ENCODE measurements at places on chromosomes 6 and 20.

- no peak for DNase-seq
Measured at GRCh38 chr6:164640956-164641355, 668.4 kb downstream of the C6orf118 start.

DNA sequence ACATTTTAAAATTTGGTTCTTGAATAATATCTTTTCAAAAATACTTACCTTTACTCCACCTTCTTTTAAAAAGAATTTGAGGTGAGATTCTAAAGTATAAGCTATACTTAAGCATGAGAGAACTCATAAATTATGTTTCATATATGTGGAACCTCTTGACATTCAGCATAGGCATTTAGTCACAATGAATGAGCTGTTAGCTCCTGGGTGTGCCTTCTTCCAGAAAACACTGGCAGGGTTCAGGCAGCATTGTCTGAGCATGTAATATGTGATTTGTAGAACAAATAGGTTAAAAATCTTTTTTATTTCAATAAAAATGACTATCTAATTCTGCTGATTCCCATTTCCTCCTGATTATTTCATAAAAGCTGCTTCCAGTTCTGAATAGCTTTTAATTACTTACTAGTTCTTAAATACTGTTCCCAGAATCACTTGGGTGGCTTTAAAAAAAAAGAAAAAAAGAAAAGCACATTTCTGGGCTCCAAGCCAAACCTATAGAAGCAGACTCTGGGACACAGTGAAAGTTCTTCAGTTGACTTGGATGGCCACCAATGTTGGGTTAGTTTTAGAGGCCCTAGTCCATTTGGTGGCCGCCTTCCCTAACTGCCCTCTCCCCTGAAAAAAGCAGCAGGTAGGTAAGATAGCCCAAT is 20.2 kb downstream of the RNF8 start:
- no peak for DNase-seq

- no peak for DNase-seq
Measured at GRCh38 chr20:44087857-44088120, 99.2 kb downstream of the JPH2 start.

DNA sequence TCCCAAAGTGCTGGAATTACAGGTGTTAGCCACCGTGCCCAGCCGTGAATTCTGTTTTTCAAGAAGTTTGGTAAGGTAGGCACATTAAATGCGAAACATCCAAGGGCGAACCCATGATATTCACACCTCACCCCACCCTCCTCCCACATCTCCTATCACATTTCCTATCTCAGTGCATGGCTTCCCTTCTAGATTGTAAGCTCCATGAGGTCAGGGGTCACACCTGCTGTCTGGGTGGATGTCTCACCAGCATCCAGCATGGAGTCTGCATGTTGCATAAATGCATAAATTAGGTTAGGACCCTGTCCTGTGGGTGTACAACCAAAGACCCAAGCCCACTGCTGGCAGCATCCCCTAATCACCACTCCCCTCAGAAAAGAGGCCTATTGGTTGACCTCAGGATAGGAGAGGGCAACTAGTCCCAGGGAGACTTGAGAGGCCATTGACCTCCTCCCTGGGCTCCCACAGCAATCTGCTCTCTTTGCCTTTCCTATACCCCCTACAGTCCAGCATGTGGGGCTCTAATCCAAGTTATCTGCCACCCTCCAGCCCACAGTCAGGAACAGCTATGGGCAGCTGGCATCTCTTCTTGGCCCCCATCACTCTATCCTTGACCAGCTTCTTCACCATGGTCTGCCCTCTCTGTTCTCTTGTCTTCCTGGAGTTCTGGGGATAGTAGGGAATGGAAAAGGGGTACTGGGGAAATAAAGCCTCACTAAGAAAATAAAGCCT is 4.2 kb downstream of the PRRT1 start:
- no peak for DNase-seq

DNA sequence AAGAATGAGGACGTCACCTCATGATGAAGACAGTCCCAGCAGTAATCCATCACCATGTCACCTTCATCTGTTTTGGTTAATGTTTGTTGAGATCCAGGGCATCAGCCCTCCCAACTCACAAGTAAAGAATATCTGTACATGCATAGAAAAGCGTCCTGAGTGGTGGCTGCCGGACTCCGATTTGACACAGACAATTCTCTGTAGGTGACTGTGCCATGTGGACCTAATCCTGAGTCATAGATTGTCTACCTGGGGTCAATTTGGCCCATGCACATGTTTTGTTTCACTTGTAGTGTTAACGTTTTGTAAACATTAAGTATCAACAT is 168.4 kb upstream of the UST start:
- no peak for DNase-seq

DNA sequence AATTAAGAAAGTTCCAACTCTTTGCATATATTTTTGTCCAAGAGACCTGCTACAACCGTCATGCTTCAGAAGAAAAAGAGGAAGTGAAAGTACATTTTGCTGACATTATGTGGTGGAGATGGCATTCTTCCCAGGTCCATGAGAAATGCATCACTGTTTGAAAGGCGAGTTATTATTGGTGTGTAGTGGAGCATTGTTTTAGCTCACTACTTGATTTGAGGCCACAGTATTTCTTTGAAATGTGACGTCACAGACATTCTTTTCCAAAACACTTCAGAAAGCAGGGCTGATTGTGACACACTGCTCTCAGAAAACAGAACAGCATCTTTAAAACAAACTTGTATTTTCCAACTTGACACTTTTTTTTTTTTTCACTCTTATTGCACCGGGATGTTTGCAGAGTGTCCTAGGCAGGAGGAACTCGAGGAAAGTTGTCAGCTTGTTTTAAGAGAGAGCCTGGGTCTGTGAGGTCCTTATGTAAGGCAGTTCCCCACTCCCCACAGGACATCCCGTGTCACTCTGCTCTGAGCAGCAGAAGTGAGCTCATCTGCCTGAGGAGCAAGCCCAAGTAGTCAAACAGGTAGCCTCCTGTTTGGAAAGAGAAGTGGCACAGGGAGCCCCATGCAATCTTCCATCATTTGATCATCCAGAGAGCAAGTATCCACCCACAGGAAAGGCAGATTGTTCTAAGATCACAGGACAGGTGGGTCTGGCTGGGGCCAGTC is 1.1 kb downstream of the SPTLC3 start:
- no peak for DNase-seq

DNA sequence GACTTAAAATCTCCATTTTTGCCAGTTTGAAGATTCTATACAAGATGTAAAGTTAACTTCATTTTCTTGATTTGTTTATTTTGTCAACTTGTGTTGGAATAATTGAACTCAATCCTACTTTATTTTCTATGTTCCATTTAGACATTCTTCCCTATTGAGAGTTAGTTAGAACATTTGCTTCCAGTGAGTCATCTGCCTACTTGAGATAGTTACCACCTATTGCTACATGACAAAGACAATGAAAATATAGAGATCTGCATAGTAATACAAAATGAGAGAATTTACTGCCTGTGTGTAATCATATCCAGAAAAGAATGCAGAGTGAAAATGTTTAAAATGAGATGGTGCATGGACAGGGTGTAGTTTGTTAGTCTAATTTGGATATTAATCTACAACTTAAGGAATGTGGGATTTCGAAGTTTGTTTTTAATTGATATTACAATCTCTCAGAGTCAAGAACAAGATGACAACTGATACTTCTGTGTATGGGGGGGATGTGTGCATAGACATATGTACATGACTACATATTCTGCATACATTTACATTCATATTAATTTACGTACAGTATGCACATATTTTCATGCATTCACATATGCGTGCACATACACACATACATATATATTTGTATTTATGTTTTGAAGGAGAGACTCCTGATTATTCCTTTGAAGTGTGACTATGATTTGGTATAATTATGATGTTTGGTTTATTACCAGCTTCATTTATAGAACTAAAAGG is 420.1 kb downstream of the NKAIN2 start:
- DNase-seq, result no peak

- DNase-seq, result no peak
Measured at GRCh38 chr6:15344192-15344519, 98.3 kb downstream of the JARID2 start.

GRCh38 chr20:24359321-24360027 is 110.0 kb upstream of the SYNDIG1 start:
- DNase-seq, result no peak

- no peak for DNase-seq
Measured at GRCh38 chr20:3158968-3159431, 665 bp downstream of the FASTKD5 start.

DNA sequence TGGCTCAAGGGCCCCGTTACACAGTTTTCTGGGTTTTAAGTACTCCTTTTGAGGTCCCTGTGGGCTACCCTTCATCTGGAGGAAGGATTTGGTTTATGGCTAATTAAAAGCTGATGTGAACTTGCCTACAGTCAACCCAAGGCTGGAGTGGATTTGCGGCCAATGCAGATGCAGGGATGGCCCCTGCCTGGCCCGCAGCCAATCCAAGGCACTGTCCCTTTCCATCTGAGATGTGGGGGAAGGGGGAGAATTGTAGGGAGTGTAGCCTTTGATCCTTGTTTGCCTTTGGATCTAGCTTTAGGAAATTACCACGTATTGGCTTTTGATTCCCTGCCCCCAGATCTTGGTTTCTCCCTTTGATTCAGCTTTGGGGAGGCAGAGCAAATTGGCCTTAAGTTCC is 128.0 kb upstream of the GGTLC1 start:
- no peak for DNase-seq

DNA sequence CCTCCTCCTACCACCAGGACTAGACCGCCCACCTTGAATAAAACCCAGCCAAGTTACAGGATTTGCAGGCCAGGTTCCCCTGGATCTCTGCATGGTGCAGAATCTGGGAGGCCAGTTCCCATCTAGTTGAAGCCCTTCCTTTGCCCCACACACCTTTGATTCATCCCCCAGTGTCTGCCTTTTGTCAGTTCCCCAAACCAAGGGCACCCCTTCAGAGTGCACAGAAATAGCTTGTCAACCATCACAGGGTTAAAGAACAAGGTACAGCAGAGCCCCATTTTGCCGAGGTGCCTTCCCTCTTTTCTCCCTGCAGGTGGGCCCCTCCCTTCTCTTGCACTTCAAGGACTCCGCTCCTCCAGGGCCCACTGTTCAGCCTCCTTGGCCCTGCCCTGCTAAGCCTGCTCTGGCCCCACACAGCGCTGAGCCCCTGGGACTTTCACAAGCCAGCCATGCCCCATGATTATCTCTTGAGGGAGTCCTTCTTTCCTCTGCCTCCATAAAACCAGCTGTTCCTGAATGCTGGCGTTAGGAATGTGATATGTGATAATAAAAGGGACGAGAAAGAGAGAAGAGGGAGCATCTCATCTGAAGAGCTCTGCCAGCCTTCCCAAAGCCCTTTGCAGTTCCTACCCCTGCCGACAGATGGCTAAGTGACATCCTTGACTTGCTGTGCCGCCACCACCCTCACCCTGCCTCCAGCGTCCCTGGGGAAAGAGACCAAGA is 280.3 kb downstream of the CDC5L start:
- no peak for DNase-seq

DNA sequence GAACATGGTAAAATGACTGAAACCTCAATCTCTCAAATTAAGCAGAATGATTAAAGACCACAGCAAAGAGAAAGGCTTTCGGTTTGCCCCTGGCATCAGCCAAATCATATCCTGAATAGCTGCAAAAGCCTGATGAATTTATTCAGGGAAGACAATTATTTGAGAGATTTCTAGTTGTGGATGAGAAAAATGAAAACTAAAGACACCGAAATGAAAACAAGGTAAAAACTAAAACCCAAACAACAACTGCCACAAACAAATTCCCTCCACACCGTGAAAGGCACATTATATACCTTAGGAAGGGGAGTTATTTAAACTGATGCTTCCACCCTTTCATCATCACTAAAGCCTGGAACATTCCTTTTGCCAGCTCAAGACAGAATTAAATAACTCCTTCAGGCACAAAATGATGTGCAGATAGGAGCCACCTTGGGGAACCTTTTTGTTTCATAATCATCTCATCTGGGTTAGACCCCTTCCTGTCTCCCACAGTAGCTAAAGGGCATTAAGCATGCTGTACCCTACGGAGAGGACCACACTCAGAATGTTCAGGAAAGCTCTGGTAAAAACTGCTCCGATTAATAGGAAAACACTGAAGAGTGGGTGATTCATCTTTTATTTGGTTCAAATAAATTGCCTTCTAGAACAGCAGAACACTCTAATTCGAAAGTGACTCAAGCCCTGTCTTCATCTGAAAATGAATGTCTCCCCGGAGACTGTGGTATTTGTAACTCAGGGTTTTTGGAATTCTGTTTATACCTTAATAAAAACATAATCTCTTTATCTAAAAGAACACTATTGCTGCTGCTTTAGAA is 9.1 kb upstream of the ANKRD60 start:
- DNase-seq, result no peak

DNA sequence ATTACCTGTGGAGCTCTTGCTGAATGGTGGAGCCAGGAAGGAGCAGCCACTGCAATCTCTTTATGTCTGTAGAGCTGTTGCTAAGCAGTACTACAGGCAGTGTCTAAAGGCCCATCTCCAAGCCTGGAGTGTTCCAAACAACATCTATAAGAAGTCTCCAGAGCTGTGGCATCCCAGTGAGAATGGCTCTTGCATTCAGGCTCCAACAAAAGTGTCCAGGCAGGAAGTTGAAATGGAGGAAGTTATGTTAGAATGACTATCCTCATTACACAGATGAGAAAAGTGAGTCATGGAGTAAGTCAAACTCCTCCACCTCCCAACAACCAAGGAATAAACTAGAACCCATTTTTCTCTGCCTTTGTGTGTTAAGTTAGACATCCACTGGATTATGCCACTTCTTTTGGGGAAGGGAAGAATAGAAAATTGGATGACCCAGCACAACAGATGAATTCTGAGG is 288.5 kb upstream of the STXBP5 start:
- DNase-seq, result no peak

DNA sequence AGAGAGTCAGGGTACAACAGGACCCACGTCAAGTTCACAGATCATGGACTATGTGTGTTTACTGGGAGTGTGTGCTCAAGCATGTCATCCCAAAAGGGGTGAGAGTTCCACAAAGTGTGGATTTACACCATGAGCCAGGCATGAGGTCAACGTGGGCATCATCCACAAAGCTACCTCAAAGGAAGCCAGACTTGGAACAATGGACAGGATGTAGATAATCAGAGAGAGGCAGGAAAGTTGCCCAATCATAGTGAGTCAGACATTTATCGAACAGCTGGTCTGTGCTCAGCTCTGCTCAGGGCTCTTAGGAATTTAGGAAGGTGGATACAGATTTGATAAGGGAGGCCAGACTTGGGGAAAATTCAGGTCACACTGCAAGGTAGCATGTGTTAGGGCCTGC is 317.2 kb upstream of the CDYL start:
- peak; percentile 56 for DNase-seq

- DNase-seq, result no peak
Measured at GRCh38 chr20:4068708-4069107, 53.4 kb upstream of the RNF24 start.

DNA sequence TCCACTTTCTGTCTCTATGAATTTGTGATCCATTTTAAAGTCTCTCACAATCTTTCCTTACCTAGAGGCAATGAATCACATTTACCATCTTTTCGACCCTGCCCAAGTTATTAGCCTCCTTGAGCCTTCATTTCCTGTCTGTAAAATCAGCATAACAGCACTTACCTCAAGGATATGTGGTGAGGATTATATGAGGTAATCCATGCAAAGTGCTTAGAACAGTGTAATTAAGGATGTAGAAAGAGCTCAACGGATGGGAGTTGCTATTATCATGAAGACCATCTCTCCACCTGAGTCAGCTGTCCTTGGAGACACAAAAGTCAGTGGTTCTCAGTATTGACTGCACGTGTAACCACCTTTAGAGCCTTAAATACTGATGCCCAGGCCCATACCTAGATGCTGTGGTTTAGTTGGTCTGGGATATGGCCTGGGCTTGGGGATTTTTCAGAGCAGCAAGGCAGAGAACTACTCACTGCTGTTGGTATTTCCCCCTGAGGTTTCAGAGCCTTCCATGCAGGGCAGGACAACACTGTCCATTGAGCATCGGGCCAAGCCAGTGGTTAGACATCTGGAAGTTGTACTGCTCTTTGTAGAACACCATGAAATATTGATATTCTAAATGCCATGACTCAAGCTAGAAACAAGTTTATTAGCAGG is 55.8 kb downstream of the LYRM2 start:
- DNase-seq, result no peak

All from HTR-8/SVneo (cell line).